ENCODE measurements at places on chromosomes 2 and 18.

- no peak for DNase-seq
Measured at GRCh38 chr18:24841536-24841935, 381.1 kb downstream of the HRH4 start.

- no peak for DNase-seq
Measured at GRCh38 chr2:118443596-118443995, 355.3 kb downstream of the INSIG2 start.

DNA sequence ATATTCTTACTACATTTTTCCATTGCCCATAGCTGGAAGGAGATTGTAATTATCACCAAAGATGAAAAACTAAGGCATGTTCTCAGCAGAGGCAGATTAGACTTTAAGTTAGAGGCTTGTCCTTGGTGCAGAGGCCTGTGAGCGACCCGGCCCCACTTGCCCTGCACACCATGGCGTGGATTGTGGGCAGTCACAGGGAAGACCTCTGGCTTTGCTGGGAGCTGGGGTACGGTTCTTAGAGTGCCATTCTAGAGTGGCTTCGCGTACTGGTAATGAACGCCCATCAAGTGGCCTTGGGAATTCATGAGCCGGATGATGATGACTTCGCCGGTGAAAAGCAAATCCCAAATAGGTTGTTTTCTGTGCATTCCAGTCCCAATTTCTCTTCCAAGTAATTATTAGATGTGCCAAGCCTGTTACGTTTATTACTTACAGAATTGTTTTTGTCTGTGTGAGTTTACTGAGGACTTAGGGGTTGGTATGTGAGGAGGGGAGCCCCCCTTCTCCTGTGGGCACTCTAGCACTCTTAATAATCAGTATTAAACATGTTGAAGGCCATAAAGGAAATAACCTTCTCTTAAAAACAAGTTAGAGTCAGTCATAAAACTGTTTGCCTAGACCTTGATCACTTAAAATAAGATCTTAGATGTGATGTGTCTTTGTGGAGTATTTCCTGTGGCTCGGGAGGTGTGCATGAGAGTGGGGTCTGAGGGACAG is 90.6 kb downstream of the LDLRAD4 start:
- DNase-seq, result no peak

DNA sequence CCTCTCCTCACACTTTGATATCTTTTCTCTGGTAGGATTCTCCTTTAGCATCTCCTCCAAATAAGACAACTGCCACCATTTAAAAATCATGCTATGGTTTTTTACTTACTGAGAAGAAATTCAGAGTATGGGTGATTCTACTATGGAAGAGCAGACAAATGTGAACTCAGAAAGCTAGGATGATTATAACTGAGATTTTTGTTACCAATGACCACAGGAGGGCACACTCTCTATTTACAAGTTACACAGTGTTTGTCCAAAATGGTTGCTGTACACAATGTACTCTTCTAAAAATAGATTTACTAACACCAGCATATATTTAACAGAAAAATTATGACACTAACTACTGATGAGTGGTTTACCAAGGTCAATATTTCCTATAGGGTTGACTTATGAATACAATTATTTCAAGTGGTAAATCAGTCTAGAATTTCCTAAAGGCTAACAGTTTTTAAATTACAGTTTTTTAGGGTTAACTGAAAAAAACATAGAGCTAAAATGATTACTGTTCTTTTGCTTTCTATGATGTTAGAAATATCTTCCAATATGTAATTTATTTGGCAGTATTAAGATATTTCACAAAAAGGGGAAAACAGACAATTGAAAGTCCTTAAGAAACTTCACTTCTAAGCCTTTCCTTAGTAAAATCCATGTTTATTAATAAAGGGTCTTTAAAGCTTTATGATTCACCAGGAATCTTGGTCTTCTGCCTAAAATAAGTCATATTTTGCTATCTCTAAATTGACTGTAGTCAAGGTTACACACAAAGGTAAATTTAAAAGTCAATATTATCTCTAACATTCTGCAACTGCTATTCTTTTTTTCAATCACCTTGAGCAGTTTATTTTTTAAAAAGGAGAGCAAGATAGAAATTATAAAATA is 57.2 kb downstream of the MAP4K3 start:
- DNase-seq, result no peak

DNA sequence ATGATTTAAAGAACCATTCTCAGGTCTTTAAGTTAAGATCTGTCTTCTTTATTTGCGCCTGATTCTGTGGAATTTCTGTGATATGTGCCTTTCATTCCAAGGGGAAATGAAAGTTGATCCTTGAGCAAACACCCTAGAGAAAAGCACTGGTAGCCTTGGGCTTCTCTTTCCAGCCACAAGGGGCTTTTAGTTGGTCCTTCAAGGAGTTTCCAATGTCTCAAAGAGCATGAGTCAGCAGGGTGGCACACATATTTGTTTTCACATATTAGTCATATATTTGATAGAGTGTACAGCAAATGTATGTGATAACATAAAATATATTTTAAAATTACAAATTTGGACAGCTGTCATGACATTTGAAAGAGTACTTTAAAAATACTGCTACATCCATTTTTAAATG is 339.5 kb downstream of the TXNL1 start:
- no peak for DNase-seq

GRCh38 chr2:30800159-30800558 is 7.1 kb downstream of the CAPN13 start:
- no peak for DNase-seq

GRCh38 chr2:46651363-46652099 is 172.2 kb downstream of the TMEM247 start:
- DNase-seq, result no peak

DNA sequence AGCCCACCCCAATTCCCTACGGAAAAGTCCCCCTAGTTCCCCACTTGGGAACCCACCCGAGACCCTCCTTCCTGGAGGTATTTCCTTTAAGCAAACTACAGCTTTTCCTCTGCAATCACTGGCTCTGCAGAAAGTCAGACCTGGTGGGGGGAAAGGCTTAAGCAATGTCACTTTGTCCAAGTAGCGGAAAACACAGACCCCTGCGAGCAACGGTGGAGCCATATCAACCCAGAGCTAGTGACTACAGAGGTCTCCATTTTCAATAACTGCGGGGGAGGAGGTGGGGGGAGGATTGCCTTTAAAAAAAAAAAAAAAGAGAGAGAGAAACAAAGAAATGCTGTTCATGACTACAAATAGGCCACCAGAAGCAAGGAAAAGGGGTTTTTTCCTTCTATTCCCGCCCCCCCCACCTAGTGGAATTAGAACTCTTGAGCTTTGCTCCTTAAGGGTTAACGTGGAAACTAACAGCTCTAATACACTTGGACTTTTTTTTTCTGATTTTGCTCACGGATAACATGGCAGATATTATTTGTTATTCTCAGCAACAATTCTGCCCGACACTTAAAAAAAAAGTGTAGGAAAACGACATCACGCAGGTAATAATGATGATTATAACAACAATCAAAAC is 1.1 kb upstream of the FRZB start:
- DNase-seq, result no peak

- DNase-seq, result no peak
Measured at GRCh38 chr18:63965716-63966330, 4.1 kb upstream of the SERPINB8 start.

- no peak for DNase-seq
Measured at GRCh38 chr18:1062588-1062987, 157.9 kb downstream of the ADCYAP1 start.

GRCh38 chr2:44397447-44398175 is 35.9 kb downstream of the CAMKMT start:
- DNase-seq, result no peak

DNA sequence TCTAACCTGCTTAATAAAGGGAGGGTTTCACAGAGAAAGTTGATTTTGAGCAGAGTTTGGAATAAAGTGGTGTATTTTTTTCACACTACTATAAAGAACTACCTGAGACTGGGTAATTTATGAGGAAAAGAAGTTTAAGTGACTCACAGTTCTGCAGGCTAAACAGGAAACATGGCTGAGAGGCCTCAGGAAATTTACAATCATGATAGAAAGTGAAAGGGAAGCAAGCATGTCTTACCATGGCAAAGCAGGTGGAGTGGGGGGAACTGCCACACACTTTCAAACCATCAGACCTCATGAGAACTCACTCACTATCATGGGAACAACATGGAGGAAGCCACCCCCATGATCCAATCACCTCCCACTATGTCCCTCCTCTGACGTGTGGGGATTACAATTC is 546.7 kb downstream of the EPHA4 start:
- DNase-seq, result no peak

DNA sequence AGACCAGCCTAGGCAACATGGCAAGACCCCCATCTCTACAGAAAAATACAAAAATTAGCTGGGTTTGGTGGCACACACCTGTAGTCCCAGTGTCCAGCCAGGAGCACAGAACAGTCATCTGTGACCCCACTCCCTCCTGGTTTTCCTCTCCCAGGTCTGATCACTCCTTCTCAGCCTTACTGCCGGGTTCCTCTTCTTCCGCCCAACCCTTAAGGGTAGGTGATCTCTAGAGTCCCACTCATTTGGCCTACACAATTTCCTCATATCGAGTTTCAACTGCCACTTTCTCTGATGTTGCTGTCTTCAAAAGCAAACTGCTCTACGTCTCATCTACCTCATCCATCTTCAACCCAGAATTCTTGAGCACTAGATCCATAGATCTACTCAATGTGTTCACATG is 13.4 kb upstream of the MAT2A start:
- no peak for DNase-seq

DNA sequence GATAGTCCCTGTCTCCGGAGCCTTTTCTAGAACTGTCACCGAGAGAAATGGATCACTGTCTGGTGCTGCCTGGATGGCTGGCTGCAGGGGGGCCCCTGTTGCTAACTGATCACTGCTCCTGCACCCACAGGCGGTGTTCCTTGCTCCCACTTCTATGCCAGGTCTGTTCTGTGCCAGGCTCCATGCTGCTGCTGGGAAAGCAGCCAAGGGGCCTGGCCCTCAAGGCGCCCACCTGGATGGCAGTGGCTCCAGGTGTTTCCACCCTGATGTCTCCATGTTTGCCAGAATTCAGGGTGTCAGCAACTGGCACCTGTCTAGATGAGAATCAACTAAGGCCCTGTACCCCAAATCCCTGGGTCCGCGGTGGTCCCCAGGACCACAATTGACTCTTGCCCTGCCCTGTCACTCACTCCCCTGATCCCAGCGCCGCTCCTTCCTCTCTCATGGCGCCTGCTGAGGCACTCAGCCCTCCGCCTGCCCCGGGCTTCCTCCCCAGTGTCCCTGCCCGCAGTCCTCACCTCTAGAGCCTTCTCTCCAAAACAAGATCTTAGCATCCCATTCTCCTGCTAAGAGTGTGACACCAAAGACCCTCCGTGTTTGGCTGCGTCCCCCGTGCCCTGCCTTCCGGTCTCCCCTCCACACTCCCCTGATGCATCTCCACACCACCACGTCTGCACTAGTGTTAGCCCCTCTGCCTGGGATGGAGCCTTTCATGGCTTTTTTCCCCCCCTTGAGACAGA is 72.5 kb upstream of the OTOF start:
- no peak for DNase-seq

GRCh38 chr2:45003579-45004551 is 5.4 kb downstream of the SIX2 start:
- DNase-seq, result no peak

DNA sequence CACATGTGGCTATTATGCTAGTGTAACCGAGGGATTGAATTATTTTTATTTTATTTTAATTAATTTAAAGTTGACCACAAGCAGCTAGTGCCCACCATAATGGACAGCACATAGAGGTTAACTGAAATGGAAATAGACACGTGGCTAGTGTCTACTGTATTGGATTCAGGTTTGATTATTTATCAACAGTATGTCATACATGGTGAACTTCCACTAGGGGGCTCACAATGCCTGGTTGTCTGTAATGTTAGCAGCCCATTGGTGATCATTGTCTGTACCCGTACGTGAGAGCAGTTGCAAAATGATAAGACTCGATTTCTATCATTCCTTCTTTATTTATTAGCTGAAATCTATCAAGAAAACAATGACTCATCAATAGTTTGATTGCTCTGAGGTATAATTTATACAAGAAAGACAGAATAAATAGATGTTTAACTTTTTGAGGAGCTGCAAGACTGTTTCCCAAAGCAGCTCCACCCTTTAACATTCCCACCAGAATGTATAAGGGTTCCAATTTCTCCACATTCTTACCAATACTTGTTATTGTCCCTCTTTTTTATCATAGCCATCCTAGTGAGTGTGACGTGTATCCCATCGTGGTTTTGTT is 76.5 kb downstream of the CYBRD1 start:
- DNase-seq, result peak; percentile 28

DNA sequence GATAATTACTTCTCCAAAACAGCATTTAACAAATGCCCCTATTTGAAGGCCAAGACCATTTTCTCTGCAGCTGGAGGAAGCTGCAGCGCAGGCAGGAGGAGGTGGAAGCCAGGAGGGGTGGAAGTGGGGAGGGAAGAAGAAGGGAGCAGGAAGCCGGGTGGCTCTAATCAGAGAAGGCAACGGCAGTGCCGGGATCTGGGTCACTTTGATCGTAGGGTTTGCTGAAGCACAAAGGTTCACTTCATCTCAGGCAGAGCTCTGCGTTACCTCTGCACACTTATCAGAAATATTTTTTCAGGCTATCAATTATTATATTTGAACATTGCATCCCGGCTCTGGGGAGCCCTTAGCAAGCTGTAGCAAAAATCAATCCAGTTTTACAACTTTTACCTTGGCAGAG is 315.8 kb upstream of the POU3F3 start:
- DNase-seq, result no peak

- DNase-seq, result no peak
Measured at GRCh38 chr2:217990791-217991465, 11.9 kb downstream of the TNS1 start.

DNA sequence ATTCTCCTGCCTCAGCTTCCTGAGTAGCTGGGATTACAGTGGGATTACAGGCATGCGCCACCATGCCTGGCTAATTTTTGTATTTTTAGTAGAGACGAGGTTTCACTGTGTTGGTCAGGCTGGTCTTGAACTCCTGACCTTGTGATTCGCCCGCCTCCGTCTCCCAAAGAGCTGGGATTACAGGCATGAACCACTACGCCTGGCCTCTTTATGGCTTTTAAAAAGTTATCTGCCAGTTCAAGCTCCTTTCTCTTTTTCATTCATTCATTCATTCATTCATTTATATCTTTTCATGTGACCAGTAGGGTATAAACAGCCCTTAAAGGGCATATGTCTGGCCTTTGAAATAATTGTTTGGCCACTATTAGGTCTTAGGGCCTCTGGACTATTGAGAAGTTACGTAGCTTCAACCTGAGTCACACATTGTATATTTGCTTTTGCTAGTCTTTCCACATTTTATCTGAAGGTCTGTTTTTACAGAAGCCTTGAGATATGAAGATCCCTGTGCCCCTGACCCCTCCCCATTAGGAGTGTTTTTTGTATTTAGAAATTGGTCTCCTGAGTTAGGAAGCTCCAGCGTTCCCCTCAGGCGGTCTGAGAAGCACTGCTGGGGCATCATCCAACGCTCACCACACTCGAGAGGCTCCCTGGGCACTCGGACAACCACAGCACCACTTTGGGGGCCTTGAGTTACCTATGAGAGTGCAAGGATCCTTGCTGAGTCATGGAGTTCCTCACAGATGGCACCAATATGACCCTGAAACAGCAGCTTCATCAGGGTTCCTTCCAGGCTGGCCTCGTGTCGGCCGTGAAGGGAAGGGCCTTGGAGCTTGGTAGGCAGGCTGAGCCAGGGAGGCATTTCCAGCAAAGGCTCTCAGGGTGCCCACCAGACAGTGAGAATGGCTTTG is 21.8 kb downstream of the FZD5 start:
- no peak for DNase-seq
